ENCODE measurements at places on chromosomes 12 and 14.

- DNase-seq, result no peak
Measured at GRCh38 chr12:58567189-58567588, 353.1 kb downstream of the LRIG3 start.

- no peak for DNase-seq
Measured at GRCh38 chr12:89370421-89370831, 18.1 kb upstream of the DUSP6 start.

DNA sequence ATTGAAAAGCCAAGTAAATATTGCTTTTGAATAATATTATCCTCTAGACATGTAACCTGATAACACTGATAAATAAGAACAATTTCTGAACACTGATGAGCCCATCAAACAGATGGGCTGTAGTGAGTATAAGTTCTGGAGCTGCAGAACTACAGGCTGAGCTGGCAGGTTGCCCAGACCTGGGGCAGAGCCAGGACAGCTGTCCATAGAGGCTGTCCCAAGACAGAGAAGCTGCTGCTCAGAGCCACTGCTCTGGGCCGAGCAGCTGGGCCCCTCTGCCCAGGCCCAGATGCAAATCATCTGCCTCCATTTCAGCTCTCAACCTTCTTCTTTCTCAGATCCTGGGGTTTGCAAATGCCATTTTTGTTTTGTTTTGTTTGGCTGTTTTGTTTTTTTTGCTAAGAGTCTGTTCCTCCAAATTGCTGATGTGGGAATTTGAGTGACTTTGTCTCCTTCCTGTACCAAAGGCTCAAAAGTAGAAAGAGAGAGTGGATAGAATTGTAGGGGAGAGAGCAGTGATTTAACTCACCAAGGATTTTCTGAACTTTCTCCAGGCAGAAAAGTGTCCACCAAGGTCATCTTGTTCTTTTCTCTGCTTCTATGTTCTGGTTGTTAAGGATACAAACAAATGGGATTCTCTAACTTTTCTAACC, 4.0 kb upstream of the TESPA1 start:
- DNase-seq, result no peak

DNA sequence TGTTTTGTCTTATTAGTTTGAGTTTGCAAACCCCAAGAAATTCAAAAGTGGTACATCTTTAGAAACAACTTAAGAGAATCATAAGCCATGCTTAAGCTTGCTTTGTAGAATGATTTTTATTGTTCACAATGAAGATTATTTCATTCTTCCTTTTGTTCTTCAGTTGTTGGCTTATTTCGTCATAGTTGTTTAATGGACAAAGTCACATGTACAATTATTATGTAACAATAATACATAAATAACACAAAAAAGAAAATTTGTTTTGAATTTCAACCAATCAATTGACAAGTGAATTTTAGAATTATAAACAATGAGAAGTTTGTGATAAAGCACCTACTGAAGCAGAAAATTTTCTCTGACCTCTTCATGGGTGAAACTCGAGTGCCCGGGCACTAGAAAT, 111.8 kb upstream of the IGF1 start:
- DNase-seq, result no peak

Measured in NCI-H1930 (cell line).